ENCODE measurements at places on chromosomes 1 and 21.

GRCh38 chr1:226677027-226678020 lies 61.8 kb downstream of the ITPKB start:
- peak; percentile 60 for DNase-seq

- DNase-seq: no peak
These were observed 9.2 kb upstream of the PLEKHG5 start for GRCh38 chr1:6500544-6501278.

DNA sequence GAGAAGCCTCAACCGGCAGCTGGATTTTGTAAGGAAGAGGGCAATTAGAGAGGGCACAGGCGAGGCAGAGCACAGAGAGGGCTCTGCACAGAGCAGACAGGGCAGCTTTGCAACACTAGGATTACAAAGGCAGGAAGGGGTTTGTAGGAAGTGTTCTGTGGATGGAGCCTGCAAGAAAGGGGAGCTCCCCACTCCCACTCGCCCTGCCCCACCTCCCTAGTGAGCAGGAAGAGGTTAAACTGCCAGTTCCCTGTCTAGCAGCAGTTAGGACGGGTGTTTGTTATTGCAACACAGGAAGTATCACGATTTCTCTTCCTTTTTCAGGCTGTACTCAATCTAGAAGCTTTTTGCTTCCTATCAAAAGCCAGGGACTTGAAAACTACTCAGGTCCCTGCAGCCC lies 63.3 kb upstream of the LRRC8D start:
- no peak for DNase-seq

GRCh38 chr1:10508511-10508951 lies 33.8 kb downstream of the PEX14 start:
- DNase-seq: no peak

GRCh38 chr21:40054403-40054802 lies 187.2 kb downstream of the PCP4 start:
- DNase-seq: no peak

DNA sequence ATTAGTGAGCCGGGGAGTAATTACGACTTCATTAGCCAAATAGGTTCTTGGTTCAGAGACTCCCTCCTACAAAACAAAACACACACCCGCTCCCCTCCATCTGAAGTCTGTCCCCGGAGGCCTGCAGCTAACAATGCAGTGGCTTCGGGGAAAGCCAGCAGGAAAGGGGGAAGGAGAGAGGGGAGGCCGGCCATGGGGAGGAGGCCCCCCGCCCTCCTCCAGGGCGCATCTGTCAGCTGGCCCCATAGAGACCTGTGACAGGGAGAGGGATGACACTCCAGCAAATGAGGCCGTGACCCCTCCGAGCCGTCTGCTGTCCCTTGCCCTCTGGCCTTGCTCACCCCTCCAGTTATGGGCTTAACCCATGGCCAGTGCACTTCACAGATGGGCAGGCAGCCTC lies 12.1 kb upstream of the CNTN2 start:
- no peak for DNase-seq

GRCh38 chr1:162904023-162904422 lies 43.0 kb upstream of the CCDC190 start:
- no peak for DNase-seq

DNA sequence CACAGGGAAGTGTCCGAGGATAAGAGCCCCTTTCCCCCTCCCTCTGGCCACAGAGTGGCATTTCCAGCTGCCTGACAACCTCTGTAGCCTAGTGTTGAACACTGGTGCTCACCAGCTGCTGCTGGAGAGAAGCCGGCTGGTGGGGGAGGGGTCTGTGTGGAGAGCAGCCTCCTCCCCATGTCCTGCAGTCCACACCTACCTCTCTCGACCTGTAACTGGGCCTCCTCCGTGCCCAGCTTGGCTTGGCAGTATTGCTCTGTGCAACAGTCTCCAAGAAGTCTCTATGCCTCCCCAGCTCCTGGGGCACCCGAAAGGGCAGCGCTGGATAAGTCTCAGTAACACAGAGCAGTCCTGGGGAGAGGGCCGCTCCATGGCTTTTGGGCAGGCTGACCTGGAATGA lies 17.0 kb downstream of the PAPPA2 start:
- DNase-seq: no peak

- no peak for DNase-seq
These were observed 5.4 kb upstream of the DISP3 start for GRCh38 chr1:11473491-11474034.

DNA sequence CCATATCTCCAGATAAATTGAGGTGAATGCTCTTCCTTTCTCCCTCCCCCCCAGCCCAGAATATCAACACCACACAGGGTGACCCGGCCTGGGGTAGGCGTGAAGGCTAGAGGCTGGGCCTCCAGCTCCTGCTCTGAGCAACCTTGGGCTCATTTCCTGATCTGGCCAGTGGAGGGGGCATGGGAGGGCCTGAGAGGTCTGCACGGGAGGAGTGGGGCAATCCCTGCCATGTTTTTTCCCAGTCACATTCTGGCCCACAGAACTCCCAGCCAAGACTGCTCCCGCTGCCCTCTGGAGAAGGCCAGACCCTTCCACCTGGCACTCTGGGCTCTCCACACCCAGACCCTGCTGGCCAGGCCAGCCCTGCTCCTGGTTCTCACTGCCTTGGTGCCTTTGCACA lies 3.9 kb downstream of the CLDN19 start:
- DNase-seq: no peak

GRCh38 chr1:30274173-30274970 lies 449.0 kb downstream of the MATN1 start:
- no peak for DNase-seq

GRCh38 chr1:64745181-64745985 lies 508 bp downstream of the RAVER2 start:
- DNase-seq: no peak

DNA sequence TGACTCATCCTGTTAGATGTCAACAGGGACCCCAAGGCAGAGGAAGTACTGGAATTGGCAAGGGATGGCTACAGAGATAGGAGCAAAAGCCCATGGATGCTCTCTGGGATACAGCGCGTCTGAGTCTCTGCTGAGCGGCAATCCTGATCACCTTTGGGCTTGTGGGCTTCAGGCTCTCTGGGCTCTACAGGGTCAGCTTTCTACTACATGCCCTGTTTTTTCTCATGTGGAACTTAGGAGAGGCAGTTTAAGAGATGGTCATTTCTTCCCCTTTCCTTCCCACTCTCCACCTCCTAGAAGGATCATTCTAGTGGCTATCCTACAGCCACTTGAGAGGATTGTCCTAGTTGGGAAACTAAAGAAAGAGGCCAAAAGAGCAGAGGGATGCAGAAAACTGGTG lies 1.3 kb downstream of the LINGO4 start:
- no peak for DNase-seq

- no peak for DNase-seq
These were observed 45.0 kb downstream of the IER5 start for GRCh38 chr1:181133441-181133951.

DNA sequence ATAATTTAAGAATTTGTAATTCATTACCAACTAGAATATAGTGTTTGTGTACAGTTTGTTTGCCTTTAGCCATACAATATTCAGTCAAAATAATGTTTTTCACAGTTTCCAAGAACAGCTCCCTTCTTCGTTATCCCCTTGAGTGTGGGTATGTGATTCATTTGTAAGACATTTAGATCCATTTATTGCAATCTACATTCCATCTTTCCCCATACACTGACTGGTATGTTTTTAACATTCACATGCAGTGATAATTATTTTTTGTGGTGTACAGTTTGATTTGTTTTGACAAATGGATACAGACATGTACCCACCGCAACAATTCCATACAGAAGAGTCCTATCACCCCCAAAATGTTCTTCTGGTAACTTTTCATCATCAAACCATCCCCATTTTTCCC lies 589.1 kb upstream of the ADAMTS5 start:
- DNase-seq: no peak

- no peak for DNase-seq
These were observed 68.3 kb upstream of the SPAG17 start for GRCh38 chr1:118253053-118253915.

DNA sequence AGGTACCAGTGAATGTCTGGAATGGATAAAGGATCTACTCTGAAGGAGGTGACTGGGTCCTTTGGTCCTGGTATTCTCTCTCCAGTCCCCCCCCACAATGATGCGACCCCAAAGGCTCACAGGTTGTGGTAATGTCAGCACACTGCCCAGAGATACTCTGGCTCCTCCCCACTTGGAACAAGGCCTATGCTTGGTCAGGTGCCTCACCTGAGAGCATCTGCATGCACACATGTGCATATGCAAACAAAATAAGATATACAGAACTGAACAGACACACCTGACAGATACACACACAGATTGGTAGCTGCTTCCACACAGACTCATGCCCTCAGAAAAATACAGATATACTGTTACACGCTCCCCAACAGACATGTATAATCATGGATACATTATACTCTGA lies 33.5 kb downstream of the DMAP1 start:
- DNase-seq: no peak

DNA sequence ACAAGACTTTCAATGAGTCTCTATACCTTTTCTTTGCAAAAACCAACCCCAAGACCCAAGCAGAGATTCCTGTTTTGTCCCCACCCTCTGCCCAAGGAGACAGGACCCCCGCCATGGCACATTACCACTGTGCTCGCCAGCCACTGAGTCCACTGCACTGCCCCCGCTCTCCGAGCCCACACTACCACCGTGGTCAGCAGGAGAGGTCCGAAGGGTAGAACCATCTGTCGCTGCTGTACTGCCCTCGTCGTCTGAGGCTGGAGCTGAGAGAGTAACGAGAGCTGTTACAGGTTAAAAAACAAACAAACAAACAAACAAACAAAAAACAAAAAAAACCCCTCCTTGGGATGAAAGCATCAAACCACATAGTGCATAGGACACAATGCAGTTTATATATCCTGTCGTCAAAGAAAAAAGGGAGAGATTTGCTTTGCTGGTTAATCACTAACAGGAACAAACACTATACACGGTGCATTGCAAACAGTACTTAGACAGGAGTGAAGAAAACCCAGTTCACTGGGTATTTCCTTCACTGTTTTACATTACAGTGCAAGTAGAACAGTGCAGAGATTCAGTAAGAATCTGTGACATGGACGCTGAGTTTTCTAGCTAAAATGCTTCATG lies 71.0 kb downstream of the UBR4 start:
- DNase-seq: no peak

DNA sequence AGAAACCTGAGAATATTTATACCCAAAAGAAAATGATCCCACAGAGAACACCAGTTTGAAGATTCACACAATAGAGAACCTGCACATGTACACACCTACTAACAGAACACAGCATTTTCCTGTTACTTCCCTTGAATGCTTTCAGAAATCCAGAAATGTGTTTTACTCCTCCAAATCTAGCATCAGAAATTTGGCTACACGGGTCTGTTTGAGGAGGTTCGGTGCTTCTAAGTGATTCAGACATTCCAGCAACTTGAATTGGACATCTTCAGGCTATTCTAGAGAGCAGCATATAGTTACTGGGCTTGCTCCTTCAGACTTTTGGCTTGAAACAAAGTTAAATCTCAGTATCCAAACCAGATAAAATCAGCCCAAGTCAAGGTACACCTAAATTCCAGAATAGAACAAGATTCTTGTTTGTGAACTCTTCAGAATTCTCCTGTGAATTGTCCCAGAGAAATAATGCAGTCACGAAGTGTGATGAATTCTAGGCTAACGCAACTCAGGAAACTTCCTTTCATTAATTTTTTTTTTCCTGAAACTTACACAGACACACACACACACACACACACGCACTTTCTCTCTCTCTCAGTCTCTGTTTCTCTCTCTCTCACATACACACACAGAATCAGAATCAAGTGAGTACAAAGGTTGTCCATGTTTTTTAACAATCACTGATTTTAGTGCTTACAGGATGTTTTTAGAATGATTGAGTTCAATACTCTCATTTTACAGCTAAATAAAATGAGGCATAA lies 278.4 kb upstream of the SNX7 start:
- no peak for DNase-seq

DNA sequence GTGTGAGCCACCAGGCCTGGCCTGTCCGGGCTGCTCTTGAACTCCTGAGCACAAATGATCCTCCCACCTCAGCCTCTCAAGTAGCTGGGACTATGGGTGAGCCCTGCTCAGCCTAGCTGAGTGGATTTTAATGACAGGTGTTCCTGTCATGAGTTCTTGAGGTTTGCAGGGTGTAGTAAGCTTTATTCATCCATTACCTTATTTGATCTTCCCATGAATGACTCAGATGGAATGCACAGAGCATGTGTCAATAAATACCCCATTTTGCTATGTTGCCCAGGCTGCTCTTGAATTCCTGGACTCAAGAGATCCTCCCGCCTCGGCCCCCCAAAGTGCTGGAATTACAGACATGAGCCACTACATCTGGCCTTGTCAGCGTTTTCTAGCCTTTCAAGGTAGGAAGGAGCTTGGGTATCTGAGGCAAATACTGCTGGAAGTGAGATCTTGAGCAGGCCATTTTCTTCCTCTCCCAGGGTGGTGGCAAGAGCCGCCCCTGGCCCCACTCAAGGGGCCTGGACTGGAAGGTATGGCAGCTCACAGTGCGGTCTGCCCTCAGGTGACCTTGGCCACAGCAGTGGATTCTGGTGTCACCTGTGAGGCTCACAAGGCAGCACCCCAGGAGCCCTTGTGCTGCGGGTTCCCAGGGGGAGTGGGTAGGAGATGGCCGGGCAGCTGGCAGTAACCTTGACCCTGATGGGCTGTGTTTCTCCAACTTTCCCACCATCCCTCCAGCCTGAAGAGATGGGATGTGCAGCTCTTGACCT lies 20.0 kb downstream of the PIK3CD start:
- no peak for DNase-seq

GRCh38 chr1:41917835-41918449 lies 780 bp downstream of the HIVEP3 start:
- no peak for DNase-seq

GRCh38 chr21:45617021-45617921 lies 26.3 kb upstream of the PCBP3 start:
- no peak for DNase-seq

DNA sequence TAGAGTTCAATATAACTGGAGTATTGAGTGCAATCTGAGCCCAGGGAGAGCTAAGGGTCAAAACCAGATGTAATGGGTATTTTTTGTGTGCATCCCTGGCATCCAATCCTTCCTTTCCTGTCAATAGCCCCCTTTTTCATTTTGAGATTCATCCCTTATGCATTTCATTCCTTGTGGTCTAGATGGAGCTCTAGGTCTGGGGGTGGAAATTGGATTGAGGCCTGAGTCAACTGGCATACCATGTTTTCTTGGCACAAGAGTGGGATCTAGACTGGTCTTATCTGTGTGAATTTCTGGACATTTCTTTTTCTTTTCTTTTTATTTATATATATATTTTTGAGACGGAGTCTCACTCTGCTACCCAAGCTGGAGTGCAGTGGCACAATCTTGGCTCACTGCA lies 67.3 kb upstream of the RAB3GAP2 start:
- no peak for DNase-seq

GRCh38 chr1:22470227-22470626 lies 18.6 kb downstream of the ZBTB40 start:
- DNase-seq: no peak

DNA sequence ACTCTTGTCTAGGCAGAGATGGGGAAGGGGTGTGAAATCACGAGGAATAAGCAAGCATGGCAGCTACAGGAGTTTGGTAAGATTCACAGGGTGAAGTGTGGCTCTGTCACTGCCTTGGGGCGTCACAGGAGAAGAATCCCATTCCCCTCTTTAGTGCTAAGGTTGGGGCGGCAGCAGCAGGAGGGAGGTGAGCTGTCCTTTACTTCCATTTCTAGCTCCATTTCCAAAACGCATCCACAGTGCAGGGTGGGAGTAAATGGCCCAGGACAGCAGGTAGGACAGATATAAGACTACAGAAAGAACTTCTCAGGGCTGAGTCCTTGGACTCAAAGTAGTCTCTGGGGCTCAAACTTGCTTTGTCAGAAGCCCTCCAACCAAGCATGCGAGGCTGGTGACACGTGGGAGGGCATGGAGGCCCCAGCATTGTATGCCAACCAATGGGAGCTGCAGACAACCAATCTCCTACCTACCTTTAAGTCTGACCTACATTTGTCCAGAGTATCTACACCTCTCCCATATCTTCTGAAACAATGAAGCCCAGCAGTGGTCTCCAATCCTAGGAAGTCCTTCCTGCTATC lies 8.5 kb downstream of the MEF2D start:
- DNase-seq: no peak
